ENCODE measurements at places on chromosomes 1 and 21.

DNA sequence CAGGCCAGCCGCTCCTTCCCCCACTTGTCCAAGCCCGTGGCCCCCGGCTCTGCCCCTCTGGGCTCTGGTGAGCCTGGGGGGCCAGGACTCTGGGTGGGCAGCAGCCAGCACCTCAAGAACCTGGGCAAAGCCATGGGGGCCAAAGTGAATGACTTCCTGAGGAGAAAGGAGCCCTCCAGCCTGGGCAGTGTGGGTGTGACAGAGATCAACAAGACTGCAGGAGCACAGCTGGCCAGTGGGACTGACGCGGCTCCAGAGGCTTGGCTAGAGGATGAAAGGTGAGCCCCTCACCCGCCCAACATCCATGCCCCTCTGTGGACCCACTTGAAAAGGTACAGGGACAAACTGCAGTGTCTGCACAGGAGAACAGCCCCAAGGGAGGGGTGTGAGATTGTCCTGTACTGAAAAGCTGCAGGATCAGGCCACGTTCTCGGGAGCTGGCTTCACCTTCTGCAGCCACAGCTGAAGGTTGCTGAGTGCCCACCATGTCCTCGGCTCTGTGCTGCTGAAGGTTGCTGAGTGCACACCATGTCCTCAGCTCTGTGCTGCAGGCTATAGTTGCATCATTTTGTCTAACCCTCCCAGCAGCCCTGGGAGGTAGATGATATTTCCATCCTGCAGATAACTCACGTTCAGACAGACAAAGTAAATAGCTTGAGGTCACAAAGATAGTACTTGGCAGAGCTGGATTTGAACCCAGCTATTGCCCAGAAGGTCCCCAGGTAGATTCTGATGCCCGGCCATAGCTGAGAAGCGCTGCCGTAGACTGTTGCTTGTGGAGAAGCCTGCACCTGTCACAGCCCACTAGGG is 618 bp downstream of the C1orf226 start:
- no peak for DNase-seq

GRCh38 chr1:232486454-232487207 is 143.3 kb downstream of the SIPA1L2 start:
- no peak for DNase-seq

DNA sequence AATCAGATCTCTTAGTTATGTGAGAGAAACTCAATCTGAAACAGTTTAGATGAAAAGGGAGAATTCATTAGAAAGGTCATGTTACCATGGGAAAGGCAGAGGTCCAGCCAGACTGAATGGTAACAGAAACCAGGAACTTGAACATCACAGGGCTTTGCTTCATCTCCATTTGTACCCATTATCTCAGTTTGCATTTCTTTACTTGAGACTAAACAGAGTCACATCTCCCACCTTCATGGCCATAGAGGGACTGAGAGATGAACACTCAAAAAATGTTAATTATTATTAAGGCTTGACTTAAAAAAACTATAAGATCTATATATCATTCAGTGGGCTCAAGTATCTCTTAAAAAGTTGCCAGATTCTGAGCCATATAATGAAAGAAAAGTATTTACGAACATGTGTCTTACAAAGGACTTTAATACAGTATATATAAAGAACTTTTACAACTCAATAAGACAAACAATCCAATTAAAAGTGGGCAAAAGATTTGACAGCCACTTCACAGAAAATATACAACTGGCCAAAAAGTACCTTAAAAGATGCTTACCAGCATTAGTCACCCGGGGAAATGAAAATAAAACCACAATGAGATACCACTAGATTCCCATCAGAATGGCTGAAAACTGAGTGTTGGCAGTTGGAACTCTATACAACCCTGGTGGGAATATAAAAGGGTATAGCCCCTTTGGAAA is 13.2 kb downstream of the KYAT3 start:
- no peak for DNase-seq

- no peak for DNase-seq
These were observed 5.6 kb downstream of the CTSS start for GRCh38 chr1:150760013-150760412.

DNA sequence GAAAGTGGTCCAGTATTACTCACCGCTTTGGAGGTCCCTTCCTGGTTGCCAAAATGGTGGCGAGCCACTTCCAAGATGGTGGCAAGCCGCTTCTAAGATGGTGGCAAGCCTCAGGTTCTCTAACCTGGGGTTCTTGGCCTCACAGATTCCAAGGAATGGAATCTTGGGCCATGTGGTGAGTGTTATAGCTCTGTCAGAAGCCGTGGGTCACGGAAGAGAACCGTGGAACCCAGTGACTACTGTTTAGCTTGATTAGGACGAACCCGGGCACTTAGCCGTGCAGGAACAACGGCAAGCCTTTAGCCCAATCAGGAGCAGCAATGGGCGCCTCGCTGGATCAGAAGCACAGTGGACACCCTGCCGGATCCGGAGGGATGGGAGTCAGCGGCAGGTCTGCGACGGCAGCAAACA is 356.2 kb upstream of the TMPRSS15 start:
- no peak for DNase-seq

DNA sequence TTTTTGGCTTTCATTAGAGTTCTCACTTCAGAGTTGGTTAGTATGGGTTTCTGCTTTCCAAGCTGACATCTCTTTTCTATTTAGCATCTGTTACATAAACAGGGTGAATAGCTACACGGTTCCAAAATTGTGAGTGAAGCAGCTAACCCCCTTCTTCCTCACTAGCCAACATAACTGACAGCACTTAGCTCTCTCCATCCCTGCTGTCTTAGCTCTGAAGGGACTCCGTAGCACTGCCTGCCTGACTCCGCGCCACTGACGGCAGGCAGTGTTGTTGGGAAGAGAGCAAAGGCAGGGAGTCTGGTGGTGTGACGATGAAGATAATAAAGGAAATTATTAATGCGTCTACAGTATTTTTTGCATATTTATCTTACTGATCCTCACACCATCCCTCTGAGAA is 247.0 kb downstream of the PTBP2 start:
- DNase-seq, result no peak

DNA sequence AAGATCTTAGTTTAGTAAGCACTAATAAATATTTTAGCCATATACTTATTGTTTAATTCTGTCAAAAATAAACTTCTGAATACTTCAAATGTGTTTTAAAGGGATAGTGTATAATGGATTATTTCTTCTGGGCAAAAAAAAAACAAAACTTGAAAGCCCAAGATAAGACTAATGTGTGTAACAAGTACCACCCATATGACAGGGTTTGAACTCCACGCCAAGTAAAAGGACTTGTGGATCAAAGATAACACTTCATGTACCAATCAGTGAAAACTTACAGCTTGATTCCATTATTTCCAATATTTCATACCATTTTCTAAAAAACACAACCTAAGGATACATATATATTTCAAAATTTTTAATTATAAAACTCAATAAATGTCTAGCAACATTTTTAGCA is 59.5 kb downstream of the DENND1B start:
- DNase-seq, result no peak

GRCh38 chr1:190479516-190479915 is 1.9 kb upstream of the BRINP3 start:
- DNase-seq, result no peak

DNA sequence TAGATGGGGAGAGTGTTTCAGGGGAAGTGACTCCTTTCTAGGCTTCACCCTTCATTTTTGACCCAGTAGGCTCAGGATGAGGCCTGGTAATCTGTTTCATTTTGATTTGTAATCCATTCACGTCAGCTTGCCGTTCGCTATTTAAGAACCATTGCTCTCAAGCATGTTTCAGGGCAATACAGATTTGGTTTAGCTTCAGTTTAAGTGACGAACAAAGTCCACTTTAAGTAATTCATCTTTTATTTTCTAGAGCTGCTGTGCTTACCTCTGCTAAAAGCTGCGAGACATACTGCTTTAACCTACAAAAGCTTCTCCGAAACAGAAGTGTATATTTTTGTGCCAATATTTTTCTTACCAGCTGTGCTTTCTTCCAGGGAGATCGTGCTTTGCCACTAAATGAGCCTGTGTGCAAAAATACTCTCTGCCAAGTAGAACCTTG is 8.9 kb upstream of the FMO3 start:
- DNase-seq, result no peak

DNA sequence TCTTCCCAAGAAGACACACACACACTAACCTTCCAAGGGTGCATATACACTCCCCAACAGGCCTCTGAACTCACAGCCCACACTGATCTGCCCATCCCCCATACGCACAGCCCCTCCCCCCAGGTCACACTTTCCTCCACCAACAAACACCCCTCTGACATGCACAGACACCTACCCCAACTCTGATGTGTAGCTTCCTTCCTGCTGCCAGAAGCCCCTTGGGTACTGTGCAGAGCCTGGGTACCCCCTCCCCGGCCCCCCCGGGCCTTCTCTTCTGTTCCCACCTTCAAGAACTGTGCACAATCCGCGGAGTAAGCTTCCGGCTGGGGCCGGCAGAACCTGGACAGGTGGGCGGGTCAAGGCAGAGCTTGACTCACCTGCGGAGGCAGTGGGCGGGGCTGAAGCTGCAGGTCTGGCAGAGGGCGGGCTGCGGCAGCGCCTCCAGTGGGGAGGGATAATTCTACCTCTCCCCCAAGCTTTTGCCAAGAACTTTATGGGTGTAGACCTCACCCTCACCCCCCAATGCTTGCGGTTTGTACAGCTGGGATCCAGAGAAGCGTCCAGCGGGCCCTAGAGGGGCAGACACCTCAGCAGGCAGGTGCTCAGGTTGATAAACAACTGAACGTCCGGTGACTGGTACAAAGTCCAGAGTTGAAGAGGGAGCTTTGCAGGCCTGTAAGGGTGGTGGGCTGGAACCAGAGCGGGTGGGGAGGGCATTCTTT is at the start of gene C1orf210:
Gene C1orf210 (minus strand): TSS at position 313 of the 722 bp plus-strand sequence. CDS start 2,311 bp downstream, outside the sequence.
- no peak for DNase-seq

DNA sequence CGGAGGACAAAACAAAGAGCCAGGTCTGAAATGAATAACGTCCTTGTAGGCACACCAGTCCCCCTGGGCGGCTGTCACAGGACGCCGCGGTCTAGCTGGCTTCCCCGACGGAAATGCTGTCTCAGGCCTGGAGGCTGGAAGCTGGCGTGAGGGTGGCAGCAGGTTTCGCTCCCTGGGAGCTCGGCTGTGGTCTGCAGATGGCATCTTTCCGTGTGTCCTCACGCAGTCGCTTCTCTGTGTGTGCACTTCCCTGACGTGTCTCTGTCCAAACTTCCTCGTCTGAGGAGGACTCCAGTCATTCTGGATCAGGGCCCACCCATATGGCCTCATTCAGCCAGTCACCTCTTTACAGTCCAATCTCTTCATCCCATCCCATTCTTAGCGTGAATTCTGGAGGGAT is 14.2 kb downstream of the TNFRSF14 start:
- no peak for DNase-seq

DNA sequence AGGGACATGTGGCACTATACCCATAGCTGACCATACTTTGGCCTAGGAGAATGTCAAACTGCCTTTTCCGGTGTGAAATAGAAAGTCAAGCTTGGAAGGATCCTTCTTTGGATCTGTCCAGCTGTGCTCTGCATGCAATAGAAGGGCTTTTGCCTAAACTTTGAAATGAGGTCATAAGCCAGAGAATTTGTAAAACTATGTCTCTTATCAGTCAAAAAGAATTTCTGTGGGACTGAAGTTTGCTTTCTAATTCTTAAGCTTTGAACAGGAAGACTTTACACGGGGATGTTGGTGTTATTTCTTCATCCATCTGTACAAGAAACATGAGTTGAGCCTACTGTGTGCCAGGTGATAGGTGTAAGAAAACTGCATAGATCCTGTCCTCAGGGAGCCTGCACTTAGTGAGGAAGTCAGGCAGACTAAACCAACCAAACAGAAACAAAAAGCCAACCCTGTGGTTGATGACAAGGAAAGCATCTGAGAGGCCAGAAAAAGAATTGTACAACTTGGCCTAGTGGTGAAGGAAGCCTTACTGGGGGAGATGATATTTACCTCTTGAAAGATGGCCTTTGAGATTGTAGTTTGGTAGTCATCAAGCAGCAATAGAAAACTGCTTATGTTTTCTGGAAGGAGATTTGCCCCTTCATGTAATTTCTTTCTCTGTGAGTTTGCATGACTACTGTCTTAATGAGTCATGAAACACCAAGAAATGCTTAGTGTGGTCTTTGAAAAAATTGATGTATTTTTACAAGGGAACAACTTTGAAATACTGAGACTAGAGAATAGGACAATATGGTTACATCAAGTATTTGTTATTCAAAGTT is 24.8 kb downstream of the TGFB2 start:
- DNase-seq, result no peak

DNA sequence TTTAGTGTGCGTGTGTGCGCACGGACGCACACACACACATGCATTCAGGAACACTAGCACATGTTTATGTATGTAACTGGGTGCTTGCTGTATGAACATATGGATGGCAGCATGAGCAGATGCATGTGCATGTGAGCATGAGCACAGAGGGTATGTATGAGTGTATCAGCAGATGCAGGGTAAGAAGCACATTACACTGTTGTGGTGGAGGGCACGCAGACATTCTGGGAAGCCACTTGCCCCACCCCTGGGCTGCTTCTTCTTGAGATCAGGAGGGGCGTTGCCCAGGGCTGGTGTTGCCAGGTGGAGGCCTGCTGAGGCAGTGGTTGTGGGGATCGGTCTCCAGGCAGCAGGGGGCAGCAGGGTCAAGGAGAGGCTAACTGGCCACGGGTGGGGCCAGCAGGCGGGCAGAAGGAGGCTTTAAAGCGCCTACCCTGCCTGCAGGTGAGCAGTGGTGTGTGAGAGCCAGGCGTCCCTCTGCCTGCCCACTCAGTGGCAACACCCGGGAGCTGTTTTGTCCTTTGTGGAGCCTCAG is 3.9 kb upstream of the P3R3URF start:
- DNase-seq, result no peak

GRCh38 chr1:6330410-6330911 is 63.1 kb downstream of the ACOT7 start:
- no peak for DNase-seq

- no peak for DNase-seq
These were observed 146.4 kb downstream of the PRDM16 start for GRCh38 chr1:3215198-3216014.

- DNase-seq, result no peak
These were observed 291.2 kb upstream of the RUNX1 start for GRCh38 chr21:35340273-35340672.

- no peak for DNase-seq
These were observed 212.3 kb downstream of the NCAM2 start for GRCh38 chr21:21210552-21210951.

GRCh38 chr1:236288620-236288976 is 6.8 kb upstream of the ERO1B start:
- DNase-seq, result no peak

GRCh38 chr1:15736038-15736891 is at the start of gene SLC25A34:
Gene SLC25A34 (plus strand): TSS chr1:15736258. CDS start chr1:15736486, 228 bp downstream.
- DNase-seq, result no peak

DNA sequence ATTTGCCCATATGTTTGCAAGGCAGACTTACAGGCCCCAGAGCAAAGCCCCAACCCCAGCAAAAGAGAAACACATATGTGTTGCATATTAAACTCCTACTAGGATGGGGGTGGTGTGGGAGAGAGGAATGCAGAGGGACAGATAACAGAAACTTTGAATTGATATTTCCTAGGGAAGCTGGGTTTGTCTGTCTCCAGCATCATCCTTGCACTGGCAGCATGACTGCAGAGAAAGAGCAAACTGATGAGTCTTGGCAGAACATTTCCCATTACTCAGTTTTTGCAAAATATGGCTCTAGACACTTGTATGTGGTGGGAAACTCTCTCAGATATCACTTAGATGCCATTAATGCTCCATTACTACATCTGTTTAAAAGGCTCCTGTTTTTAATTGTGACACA is 43.8 kb upstream of the MARK1 start:
- DNase-seq, result no peak

GRCh38 chr1:165303386-165303785 is 53.1 kb downstream of the LMX1A start:
- no peak for DNase-seq

GRCh38 chr1:158506369-158506987 is 34.5 kb downstream of the OR10R2 start:
- peak; percentile 1 for DNase-seq

- no peak for DNase-seq
These were observed 17.9 kb downstream of the CAPZA1 start for GRCh38 chr1:112637254-112638109.

All from GM19239 (cell line).